ENCODE measurements at places on chromosomes 11 and 22.

GRCh38 chr11:27352781-27353180 lies 10.2 kb downstream of the CCDC34 start:
- no peak for DNase-seq

DNA sequence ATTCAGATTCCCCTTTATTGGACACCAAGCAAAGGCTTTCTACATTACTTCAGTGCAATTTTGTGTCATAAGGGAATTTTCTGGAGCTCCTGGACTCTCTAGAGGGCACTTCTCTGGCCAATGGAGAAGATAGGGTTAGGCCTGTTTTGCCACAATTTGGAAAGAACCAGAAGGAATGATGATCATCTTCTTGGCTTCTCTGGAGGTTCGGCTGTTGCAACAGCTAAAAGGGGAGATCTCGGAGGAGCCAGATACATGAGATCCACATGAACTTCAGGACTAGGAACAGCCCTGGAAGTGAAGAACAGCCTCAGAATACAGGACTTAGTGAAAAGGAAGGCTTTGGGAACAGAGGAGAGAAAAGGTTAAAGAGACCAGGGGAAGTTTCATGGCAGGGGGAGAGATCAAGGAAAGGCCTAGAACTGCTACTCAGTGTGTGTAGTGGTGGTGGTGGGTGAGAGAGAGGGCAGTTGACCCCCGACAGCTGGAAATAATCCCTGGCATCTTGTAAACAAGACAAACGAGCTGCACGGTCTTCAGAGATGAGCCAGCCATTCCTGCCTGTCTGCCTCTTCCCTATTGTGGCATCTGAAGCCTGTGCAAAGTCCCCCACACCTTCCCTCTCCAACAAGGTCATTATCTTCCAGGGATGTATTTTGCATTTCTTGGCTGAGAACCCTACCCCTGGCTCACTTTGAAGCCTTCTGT lies 83.8 kb downstream of the CCDC81 start:
- no peak for DNase-seq

DNA sequence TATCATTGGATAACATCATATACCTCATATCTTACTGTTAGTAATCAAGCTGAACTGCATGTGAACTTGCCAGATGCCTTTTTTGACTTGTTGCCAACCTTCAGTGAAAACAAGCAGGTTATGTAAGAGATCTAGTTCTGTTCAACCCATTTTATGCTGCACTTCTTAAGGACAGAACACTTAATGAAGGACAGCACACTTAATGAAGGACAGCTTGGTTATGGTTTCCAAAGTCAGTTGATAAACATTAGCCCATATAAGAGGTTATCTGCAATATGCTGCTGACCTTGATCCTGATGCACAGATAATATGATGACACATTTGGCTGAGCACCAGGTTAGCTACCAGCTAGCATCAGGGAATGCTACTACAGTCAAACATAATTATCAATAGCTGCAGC lies 358.7 kb upstream of the PDGFD start:
- no peak for DNase-seq

DNA sequence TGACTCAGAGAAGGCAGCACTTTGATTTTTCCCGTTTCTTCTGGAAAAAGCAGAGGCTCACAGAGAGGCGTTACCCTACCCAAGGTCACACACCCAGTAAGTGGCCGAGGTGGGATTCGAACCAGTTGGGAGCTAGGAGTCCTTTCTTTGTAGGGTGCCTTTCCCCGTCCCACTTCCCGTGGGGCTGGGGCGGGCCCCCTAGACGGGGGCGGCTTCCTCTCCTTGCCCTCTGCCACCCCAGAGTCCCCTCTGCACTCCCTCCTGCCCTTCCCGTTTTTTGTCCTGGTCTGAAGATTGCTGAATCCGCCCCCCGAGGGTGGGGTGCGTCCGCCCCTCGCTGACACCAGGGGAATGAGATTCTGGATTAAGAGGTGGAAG lies 747 bp downstream of the TPCN2 start:
- DNase-seq: no peak

GRCh38 chr11:126793596-126793995 lies 207.0 kb downstream of the KIRREL3 start:
- no peak for DNase-seq

DNA sequence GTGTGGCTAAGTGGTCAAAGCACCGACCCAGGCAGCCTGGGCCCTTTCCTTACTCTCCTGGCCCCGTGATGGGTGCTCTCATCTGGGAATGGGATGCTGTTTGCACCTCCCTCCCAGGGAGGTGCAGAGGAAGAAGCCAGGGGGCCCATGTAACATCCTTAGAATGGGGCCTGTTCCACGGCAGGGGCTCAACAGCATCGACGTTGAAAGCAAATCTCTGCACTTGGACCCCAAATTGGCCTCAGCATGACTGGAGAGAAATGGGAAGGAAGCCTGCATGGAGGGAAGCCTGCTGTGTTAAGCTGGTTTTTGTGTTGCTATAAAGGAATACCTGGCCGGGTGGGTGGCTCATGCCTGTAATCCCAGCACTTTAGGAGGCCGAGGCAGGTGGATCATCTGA lies 1288.4 kb downstream of the TBC1D22A start:
- no peak for DNase-seq

DNA sequence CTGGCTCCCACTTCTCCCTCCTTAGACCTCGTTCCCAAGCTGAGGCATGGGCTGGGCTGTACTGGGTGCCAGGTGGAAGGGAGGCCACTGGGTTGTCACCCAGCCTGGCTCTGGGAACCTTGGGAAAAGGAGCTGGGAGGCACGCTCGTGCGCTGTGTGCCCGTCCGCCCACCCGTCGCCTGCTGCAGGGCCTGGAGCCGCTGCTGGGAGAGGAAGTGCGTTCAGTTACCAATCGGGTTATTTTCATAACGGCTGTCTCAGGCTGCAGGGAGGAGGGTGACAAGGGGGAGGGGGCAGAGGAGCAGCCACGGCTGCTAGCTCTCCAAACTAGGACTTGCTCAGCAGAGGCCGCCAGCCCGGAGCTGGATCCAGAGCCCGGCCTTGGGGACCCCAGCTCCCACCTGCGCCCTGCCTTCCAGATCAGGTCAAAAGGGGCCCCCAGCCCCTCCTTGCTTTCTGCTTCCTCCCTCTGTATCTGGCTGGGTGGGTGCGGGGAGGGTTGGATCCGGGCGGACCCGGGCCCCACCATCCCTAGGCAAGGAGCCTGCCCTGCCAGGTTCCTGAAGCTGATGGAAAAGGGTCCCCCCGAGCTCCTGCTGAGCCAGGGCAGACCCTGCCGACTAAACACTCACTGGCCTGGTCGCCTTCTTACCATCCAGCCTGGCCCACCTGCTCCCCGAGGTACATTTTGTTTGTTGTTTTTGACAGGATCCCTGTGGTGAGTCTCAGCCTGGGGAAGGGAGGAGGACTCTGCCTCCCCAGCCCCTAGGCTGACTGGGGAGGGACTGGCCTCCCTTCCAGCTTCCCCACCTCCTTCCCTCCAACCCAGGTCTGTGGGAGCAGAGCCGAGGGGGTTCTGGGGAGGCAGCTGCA lies 14.3 kb downstream of the DGKZ start:
- DNase-seq: no peak

GRCh38 chr22:29635734-29636357 lies 32.4 kb downstream of the NF2 start:
- no peak for DNase-seq

GRCh38 chr11:22133776-22134175 lies 59.1 kb upstream of the ANO5 start:
- DNase-seq: no peak

DNA sequence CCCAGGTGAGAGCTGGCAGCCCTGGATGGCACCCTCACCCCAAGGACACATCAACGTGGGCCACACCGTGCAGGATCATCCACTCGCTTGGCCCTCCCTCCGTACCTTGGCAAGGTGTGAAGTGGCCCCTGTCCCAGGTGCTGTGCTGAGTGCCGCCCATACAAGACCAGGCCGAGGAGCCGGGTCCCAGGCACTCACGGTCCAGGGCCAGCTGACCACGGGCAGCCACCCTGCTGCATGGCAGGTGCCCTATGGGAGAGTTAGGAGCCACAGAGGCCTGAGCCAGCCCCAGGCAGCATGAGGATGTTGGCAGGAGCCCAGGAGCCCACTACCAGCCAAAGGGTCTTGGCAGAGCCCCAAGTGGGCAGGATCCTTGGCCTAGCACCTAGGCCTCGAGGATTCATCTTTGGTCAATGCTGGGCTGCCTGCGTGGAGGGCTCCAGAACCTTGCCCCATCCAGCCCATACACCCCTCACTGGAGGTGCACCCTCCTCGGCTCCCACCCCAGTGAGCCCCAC lies 19.6 kb downstream of the RTN4R start:
- no peak for DNase-seq

DNA sequence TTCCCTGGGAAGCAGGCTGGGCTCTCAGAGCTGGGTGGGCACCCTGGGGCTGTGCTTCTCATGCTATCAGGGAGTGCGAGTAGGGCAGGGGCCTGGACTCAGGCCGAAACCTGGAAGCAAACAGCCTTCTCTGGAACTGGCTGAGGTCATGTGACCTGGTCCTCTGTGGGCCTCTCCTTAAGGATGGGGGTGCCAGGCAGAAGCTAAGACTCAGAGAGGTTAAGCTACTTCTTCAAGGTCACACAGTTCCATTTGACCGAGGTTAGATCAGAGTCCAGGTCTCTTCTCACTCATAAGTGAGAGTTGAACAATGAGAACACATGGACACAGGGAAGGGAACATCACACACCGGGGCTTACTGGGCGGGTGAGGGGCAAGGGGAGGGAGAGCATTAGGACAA lies 7.4 kb downstream of the FADS3 start:
- no peak for DNase-seq

- DNase-seq: no peak
Measured at GRCh38 chr11:33934450-33934849, 42.6 kb upstream of the LMO2 start.

DNA sequence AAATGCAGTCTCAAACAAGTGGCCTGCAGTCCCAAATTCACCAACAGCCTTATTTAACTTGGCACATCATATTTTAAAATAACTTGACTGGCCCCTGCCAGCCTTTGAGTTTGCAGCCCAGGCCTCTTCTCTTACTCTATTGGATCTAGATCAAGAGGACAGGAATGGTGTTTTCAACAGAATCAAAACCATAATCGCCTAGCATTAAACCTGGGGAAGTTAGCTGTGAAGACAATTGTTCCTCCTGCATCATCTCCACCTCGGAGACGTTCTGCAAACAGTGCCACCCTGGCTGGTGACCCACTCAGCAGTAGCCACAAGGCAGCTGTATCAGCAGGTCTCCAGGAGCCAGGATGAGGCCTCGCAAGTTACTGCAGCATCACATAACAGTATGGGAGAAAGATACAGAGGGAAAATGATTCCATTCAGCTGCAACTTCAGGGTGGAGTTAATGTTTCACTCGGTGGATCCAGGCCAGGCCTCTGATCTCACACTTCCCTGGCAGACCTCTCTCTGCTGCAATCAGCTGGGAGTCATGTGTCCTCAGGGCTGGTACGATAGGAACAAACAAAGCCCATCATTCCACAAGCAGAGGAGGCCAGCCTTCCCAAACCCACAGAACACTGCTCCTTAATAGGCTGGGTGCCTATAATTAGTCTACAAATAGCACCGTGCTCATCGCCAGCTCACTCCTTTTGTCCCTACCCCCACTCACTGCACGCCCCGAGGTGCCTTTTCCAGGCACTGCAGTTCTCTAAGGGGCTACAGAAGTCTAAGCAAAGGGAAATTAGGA lies 18.6 kb upstream of the SCN2B start:
- peak; percentile 77 for DNase-seq

- no peak for DNase-seq
Measured at GRCh38 chr11:109902764-109903433, 190.3 kb upstream of the ZC3H12C start.

- peak; percentile 73 for DNase-seq
Measured at GRCh38 chr11:1760351-1761109, 3.2 kb downstream of the CTSD start.

- DNase-seq: no peak
Measured at GRCh38 chr22:39233710-39234471, 10.9 kb downstream of the PDGFB start.

GRCh38 chr11:101866619-101867491 lies 48.0 kb upstream of the CEP126 start:
- no peak for DNase-seq

GRCh38 chr11:35725885-35726284 lies 63.3 kb downstream of the TRIM44 start:
- no peak for DNase-seq

DNA sequence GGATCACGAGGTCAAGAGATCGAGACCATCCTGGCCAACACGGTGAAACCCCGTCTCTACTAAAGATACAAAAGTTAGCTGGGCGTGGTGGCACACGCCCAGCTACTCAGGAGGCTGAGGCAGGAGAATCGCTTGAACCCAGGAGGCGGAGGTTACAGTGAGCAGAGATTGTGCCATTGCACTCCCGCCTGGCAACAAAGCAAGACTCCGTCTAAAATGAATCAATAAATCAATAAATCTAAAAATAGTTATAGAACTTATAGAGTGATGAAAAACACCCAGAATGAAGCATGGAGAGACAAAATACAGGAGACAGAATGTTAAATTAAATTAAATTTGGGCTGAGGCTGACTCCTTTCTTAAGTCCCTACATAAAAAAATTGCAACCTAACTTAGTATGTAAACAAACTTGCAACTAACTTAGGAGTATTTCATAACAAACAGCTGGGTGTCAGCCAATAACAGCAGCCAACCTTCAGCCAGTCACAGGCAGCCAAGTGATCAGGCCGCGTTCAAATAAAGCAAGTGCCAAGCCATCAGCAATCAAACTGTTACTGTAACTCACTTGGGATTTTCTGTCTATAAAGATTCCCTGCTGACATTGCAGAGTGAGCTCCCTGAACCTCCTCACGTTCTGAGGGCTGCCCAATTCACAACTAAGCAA lies 7.3 kb upstream of the TP53AIP1 start:
- no peak for DNase-seq

DNA sequence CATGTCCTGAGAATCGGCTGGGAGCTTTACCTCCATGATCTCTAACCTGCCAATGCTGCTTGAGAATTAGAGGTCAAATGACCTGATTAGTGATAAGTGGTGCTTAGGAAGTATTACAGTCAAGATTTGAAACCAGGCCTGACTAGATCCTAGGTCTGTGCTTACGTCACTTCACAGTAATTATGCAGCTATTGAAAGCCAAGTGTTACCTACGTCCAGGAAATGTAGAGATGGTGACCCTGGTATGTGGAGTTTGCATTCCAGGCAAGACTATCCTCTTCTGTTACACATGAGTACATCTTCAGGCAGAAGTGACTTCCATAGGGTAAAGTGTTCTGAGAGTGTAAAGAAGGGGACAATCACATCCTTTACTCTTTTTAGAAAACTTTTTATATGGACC lies 530.4 kb upstream of the TENM4 start:
- DNase-seq: no peak

- DNase-seq: no peak
Measured at GRCh38 chr22:20761536-20761935, 12.4 kb upstream of the SERPIND1 start.

- no peak for DNase-seq
Measured at GRCh38 chr11:23976426-23976825, 520.4 kb upstream of the LUZP2 start.
